ENCODE measurements at places on chromosomes 3 and 15.

- DNase-seq = no peak
Observed at GRCh38 chr3:67685499-67685898, 31.1 kb upstream of the SUCLG2 start.

DNA sequence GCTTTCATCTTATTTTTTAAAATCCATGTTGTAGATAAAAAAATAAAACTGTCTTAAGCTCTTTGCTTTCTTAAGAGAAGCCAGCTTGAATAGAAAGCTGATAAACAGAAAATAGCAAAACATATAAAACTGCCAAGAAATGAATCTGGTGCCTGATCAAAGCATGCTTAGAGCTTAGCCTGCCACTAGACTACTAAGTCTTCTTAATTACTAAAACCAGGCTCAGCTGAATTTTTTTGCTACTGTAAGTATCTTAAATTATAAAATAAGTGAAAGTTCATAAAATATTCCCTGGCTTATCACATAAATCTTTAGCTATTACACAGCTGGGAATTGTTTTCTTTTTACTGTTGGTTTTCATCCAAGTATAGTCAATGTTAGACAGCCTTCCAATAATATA is 803.9 kb downstream of the DIPK2A start:
- no peak for DNase-seq

- DNase-seq = no peak
Observed at GRCh38 chr3:12990306-12990705, 82.9 kb downstream of the IQSEC1 start.

GRCh38 chr3:134797057-134797740 is 2.1 kb downstream of the EPHB1 start:
- DNase-seq = no peak

- no peak for DNase-seq
Observed at GRCh38 chr15:90294601-90295269, 29.3 kb downstream of the NGRN start.

DNA sequence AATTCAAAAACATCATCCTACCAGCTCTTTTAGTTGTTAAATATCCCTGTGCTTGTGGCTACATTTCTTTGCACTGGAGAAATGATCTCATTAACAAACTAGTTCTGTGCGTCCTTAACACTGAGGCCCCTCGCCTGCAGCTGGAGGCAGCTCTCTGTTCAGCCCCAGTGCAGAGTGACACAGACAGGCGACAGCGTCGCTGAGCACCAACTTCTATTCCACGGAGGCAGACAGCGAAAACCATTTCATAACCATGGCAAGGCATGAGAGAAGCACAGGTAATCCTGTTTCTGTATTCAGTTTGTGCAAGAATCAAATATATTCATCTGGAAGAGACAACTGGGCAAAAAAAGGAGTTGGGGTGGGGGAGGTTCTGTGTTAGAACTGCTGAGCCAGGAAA is 530.7 kb downstream of the ZIC1 start:
- no peak for DNase-seq

DNA sequence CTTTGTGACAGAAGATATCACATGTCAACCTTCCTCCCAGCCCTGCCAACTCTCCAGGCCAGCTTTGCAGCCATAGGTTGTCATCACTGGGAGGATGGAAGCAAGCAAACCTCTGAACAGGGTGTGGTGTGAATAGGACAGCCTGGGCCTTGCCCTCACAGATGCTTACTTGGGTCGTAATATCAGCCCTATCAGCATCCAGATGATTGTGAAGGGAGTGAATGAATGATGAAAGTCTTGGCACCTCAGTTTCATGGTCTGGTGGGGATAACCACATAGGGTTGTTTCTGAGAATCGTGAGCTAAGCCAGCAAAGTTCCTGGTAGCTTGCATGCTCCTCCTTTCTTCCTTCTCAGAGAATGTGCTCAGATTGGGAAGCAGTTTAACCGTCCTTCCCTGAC is 55.1 kb upstream of the POLR2M start:
- no peak for DNase-seq

DNA sequence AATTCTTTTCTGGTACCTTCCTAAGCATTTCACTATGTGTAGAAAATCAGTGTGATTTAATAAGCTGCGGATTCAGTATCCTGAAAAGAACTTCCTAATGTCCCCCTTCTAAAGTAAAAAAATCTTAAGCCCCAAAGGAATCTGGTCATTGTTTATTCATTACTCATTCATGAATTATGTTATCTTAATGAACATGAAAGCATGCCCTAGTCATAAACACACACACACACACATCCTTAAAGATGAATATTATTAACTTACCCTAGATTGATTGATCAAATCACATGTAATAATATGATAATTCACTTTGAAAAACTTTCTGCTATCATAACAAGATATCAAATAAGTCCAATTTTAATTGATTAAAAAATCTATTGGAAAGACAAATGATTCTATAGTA is 96.4 kb upstream of the BFSP2 start:
- no peak for DNase-seq

Data from inflammatory macrophage (primary cell).